ENCODE measurements at places on chromosomes 13 and 19.

DNA sequence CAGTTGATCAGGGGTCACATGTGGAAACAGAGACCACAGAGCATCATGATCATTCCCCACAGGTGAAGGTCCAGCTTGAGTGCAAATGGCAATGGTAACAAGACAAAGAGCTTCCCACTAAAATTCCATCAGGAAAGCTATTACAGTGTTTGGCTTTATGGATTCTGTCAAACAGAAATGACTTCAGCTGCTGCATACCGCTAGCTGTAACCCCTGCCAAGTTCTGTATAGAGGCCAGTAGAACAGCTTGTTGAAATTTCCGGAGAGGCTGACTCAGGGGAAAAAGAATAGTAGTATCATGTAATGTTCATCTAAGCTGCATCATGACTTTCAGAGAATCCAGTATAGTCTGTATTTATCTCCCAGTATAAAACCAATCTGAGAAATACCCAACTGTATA, 1704.7 kb downstream of the SLITRK5 start:
- no peak for DNase-seq

DNA sequence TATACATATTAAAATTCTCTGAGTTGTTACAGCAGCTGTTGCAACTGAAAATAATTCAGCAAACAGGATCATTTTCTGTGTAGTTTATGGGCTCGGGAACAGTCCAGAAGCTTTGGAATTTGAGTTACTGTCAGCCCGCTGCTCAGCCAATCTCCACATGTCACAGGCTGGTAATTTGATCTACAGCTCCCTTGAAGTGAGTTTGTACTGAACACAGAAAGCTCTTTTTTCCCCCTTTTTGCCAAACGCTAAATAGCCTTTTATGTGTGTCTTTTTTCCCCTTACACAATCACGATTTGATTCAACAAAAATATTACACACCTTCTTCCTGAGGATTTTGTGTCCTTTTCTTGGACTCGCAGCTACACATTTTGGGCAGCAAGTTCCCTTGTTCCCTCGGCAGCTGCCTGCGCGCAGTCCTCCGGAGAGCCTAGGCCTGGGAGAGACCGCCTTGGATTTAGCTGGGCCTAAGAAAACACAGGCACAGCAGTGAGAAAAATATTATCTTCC, 371.4 kb downstream of the KCNRG start:
- DNase-seq, result peak; percentile 82

- no peak for DNase-seq
Observed at GRCh38 chr13:91531646-91532045, 133.2 kb downstream of the GPC5 start.

- DNase-seq, result peak; percentile 95
Observed at GRCh38 chr19:12611361-12611699, 610 bp downstream of the ZNF791 start.

GRCh38 chr19:56866538-56866937, 26.0 kb upstream of the PEG3 start:
- DNase-seq, result no peak

GRCh38 chr19:17775245-17775927, 19.6 kb upstream of the B3GNT3 start:
- peak; percentile 90 for DNase-seq
